Airway epithelial cell (primary cell): ENCODE measurements at places on chromosomes 7 and 10. TPM values are rescaled to one million over a fixed set of nuclear protein-coding genes. Genes with fewer than 3 reads are reported as not detected.

IDI2 gene
- total RNA-seq: not detected in 2 replicates

SRRM3 gene
- 0.19 and 0.85 TPM in 2 replicates for total RNA-seq

CCDC3 gene
- total RNA-seq: 15.7 and 16.6 TPM in 2 replicates

NPY gene
- not detected in 2 replicates for total RNA-seq

GHRHR gene
- not detected in 2 replicates for total RNA-seq
